ENCODE measurements at places on chromosomes 5 and 9. TPM values are rescaled to one million over a fixed set of nuclear protein-coding genes. Genes with fewer than 3 reads are reported as not detected.

DNA sequence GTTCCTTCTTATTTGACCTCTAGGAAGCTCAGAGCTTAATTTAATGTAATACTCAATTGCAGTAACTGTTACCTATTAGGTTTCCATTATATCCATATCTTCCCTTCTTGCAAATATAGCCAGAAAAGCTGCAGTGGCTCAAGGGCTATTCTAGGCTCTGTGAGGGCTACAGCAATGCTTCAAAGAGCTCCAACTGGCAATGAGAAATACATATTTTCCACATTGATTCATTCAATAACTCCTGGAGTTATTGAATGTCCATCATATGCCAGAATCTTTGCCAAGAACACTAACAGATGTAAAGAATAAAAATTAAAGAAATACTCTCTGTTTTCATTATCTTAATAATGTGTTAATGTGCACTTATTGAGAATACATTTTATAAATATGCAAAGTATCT, 396.9 kb upstream of the PAPPA start:
- H3K36me3 ChIP-seq, result no peaks in the 10 kb centered on the region
- H3K4me3 ChIP-seq, result no peak overlapping the region
- no peaks in the 10 kb centered on the region for H3K27me3 ChIP-seq
- DNase-seq, result no peak
- H3K27ac ChIP-seq, result no peak overlapping the region

GRCh38 chr5:59103303-59103702, 520.4 kb downstream of the RAB3C start:
- DNase-seq, result no peak
- no peaks in the 10 kb centered on the region for H3K27me3 ChIP-seq
- H3K4me3 ChIP-seq, result no peak overlapping the region
- H3K36me3 ChIP-seq, result no peaks in the 10 kb centered on the region

- no peaks in the 10 kb centered on the region for H3K27me3 ChIP-seq
- DNase-seq, result no peak
- H3K36me3 ChIP-seq, result no peaks in the 10 kb centered on the region
- H3K4me1 ChIP-seq, result no peaks in the 10 kb centered on the region
Observed at GRCh38 chr9:130209422-130209821, 37.2 kb downstream of the NCS1 start.

- H3K4me3 ChIP-seq, result peak overlapping the region; percentile 53
- H3K27ac ChIP-seq, result peak overlapping the region; percentile 96
- H3K4me1 ChIP-seq, result peaks cover 66% of the 10 kb centered on the region
- H3K27me3 ChIP-seq, result no peaks in the 10 kb centered on the region
- H3K36me3 ChIP-seq, result no peaks in the 10 kb centered on the region
- peak; percentile 42 for DNase-seq
Observed at GRCh38 chr5:124742983-124743601, 3.3 kb downstream of the ZNF608 start.

GRCh38 chr5:9335269-9335668, 210.6 kb downstream of the SEMA5A start:
- H3K36me3 ChIP-seq, result no peaks in the 10 kb centered on the region
- H3K27me3 ChIP-seq, result no peaks in the 10 kb centered on the region
- no peaks in the 10 kb centered on the region for H3K4me1 ChIP-seq
- DNase-seq, result no peak
- no peak overlapping the region for H3K4me3 ChIP-seq

GRCh38 chr5:10021248-10021647, 228.4 kb downstream of the ATPSCKMT start:
- H3K36me3 ChIP-seq, result no peaks in the 10 kb centered on the region
- no peak overlapping the region for H3K27ac ChIP-seq
- H3K4me3 ChIP-seq, result no peak overlapping the region
- H3K27me3 ChIP-seq, result no peaks in the 10 kb centered on the region
- DNase-seq, result no peak

DNA sequence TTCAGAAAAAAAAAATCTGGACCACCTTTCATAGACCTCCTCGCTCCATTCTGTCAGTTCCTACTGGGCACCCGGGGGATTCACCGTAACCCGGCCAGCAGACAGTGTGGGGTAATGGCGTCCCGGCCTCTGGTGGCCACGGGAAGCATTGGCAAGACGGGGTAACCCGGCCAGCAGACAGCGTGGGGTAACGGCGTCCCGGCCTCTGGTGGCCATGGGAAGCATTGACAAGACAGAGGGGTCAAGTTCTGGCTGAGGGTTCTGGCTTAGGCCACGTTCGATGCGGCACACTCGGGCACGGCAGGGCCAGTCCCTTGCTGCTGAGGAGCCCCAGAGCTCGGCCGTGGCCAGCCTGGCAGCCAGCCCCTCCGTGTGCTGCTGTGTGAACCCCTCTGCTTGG, 116.2 kb upstream of the RAPGEF1 start:
- H3K27me3 ChIP-seq, result no peaks in the 10 kb centered on the region
- no peak overlapping the region for H3K27ac ChIP-seq
- no peaks in the 10 kb centered on the region for H3K4me1 ChIP-seq
- H3K4me3 ChIP-seq, result no peak overlapping the region

GRCh38 chr9:106875529-106875928, 12.6 kb downstream of the ZNF462 start:
- H3K4me3 ChIP-seq, result no peak overlapping the region
- H3K27me3 ChIP-seq, result no peaks in the 10 kb centered on the region
- DNase-seq, result no peak
- H3K36me3 ChIP-seq, result no peaks in the 10 kb centered on the region

- no peak overlapping the region for H3K27ac ChIP-seq
- no peak for DNase-seq
- no peaks in the 10 kb centered on the region for H3K36me3 ChIP-seq
- H3K4me1 ChIP-seq, result peaks cover 5% of the 10 kb centered on the region
- H3K27me3 ChIP-seq, result no peaks in the 10 kb centered on the region
Observed at GRCh38 chr5:108686676-108687075, 61.0 kb upstream of the FER start.

GRCh38 chr9:136093995-136094881, 851 bp downstream of the NACC2 start:
- H3K27ac ChIP-seq, result peak overlapping the region; percentile 97
- no peaks in the 10 kb centered on the region for H3K36me3 ChIP-seq
- H3K4me1 ChIP-seq, result peaks cover 33% of the 10 kb centered on the region
- peak overlapping the region; percentile 93 for H3K4me3 ChIP-seq

DNA sequence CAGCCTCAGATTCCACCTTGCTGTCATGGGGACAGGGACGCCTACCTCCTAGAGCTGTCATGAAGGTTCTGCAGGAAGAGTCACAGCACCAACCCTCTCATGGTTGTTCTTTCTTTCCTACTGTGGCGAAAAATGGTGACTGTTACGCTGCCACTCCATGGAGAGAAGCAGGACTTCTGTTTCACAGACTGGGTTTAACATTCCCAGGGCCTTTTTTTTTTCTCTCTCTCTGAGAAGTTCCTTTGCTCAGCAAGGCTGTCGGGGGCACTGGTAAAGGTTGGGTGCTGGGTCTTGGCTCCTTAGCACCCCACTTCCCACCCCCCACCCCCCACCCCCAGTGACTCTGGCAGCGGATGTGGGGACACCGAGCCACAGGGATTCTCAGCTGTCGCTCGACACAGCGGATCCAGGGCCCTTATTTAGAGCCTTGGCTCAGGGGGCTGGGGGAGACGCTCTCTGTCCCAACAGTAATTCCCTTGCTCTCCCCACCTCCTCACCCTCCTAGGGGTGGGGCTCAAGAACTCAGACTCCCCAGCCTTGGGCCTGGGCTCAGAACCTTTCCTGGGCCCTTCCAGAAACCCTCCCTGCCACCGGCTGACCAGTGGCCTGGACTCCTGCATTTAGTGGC, 34.4 kb downstream of the DUSP1 start:
- no peaks in the 10 kb centered on the region for H3K27me3 ChIP-seq
- no peaks in the 10 kb centered on the region for H3K36me3 ChIP-seq
- H3K4me3 ChIP-seq, result no peak overlapping the region
- DNase-seq, result no peak
- H3K27ac ChIP-seq, result peak overlapping the region; percentile 70
- peaks cover 19% of the 10 kb centered on the region for H3K4me1 ChIP-seq

GRCh38 chr9:113934167-113934828, 58.2 kb downstream of the ZNF618 start:
- no peak for DNase-seq
- H3K4me3 ChIP-seq, result no peak overlapping the region
- no peaks in the 10 kb centered on the region for H3K36me3 ChIP-seq
- no peaks in the 10 kb centered on the region for H3K27me3 ChIP-seq

DNA sequence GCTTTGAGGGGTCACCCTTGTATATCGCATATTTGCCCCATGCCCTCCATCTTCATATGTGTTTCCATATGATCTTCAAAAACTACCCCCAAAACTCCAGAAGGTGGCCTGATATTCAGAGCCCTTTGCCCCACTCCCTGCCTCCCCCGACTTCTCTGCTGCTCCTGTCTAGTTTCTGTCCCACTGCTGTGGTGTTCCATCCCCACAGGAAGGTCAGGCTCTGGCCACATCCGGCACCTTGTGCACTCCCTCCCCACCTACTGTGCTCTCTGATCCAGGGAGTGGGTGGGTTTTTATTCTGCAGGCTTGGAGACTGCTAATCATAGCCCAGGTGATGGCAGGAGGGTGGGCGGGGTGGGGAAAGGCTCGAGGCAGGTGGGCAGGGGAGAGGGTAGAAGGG, 52.4 kb downstream of the TMOD1 start:
- no peaks in the 10 kb centered on the region for H3K27me3 ChIP-seq
- peaks cover 17% of the 10 kb centered on the region for H3K4me1 ChIP-seq
- H3K27ac ChIP-seq, result no peak overlapping the region

- no peak for DNase-seq
- H3K4me1 ChIP-seq, result no peaks in the 10 kb centered on the region
- H3K27me3 ChIP-seq, result no peaks in the 10 kb centered on the region
- H3K36me3 ChIP-seq, result no peaks in the 10 kb centered on the region
Observed at GRCh38 chr5:122429545-122430318, 117.7 kb downstream of the SNCAIP start.

GRCh38 chr5:162444129-162444762, 376.7 kb downstream of the GABRG2 start:
- no peaks in the 10 kb centered on the region for H3K4me1 ChIP-seq
- H3K27me3 ChIP-seq, result no peaks in the 10 kb centered on the region
- no peaks in the 10 kb centered on the region for H3K36me3 ChIP-seq
- no peak for DNase-seq
- no peak overlapping the region for H3K4me3 ChIP-seq

DNA sequence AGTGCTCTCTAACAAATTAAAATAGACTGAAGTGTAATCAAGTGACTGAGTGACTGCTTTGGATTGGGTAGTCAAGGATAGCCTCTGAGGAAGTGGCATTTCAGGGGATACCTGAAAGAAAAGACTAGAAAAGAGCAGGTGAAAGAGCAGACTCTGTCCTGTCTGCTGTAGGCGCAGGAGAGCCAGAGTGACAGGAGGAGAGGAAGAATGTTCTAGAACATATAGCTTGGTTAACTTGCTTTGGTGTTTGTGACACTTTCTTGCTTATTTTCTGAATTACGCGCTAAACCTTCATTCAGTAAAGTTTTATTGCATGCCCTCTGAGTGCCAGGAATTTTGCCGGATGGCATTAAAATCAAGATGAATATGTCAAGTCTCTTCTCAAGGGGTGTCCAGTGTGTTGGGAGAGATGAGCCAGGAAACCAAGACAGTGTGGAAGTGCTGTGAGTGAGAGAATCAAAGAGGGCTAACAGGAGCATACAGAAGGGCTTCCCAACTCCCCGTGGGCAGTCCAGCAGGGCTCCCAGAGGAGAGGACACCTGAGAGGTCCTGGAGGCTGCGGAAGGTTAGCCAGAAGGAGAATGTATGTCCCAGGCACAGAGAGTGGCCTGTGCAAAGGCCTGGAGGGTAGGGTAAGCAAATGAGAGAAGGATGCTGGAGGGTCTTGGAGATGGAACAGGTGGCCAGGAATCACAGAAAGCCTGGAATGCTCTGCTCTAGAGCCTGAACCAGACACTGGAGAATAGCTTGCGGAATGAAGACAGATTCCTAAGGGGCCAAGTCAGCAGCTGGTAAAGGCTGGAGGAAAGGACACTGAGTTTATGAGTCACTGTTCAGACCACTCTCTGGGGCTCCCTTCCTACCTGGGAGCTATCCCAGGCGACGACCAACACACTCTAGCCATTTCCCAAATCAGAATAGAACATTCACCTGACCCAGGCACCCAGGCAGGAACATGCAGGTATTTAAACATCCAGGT, 59.3 kb downstream of the SLC22A5 start:
- no peak for DNase-seq
- H3K27ac ChIP-seq, result peak overlapping the region; percentile 99
- no peaks in the 10 kb centered on the region for H3K36me3 ChIP-seq
- no peak overlapping the region for H3K4me3 ChIP-seq

GRCh38 chr5:172144291-172144815, 43.7 kb downstream of the STK10 start:
- H3K4me1 ChIP-seq, result peaks cover 15% of the 10 kb centered on the region
- no peak overlapping the region for H3K4me3 ChIP-seq
- no peaks in the 10 kb centered on the region for H3K27me3 ChIP-seq
- no peaks in the 10 kb centered on the region for H3K36me3 ChIP-seq

DNA sequence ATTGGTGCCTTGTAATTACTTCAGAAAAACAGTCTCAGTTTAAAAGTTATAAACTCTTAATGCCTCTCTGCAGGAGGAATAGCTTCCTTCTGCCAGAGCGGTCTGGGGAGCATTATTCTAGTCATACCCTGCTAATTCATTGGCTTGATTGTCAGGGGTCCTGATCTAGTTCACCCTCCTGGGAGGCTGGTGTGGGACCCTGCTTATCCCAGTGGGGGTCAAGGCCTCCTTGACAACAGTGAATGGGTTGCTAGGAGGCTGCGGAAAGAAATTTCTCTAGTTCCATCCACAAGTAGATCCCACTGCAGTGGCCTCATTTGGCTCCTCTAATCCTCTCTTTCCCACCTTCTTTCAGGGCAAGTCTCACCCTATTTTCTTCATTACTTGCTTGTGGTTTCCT, 105.7 kb downstream of the TMC1 start:
- no peak overlapping the region for H3K27ac ChIP-seq
- no peaks in the 10 kb centered on the region for H3K27me3 ChIP-seq
- no peaks in the 10 kb centered on the region for H3K36me3 ChIP-seq
- no peaks in the 10 kb centered on the region for H3K4me1 ChIP-seq
- no peak for DNase-seq

GRCh38 chr5:1544294-1544961, 20.7 kb upstream of the LPCAT1 start:
- H3K36me3 ChIP-seq, result no peaks in the 10 kb centered on the region
- H3K4me1 ChIP-seq, result no peaks in the 10 kb centered on the region
- no peak overlapping the region for H3K27ac ChIP-seq
- no peaks in the 10 kb centered on the region for H3K27me3 ChIP-seq
- H3K4me3 ChIP-seq, result no peak overlapping the region

- H3K36me3 ChIP-seq, result no peaks in the 10 kb centered on the region
- H3K4me3 ChIP-seq, result no peak overlapping the region
- peaks cover 20% of the 10 kb centered on the region for H3K4me1 ChIP-seq
- DNase-seq, result no peak
- H3K27me3 ChIP-seq, result peaks cover 39% of the 10 kb centered on the region
Observed at GRCh38 chr5:17216974-17217492, 398 bp upstream of the BASP1 start.

- H3K4me3 ChIP-seq, result no peak overlapping the region
- H3K27me3 ChIP-seq, result no peaks in the 10 kb centered on the region
Observed at GRCh38 chr5:19853616-19854240, 134.3 kb downstream of the CDH18 start.

The HOMER1 gene
- total RNA-seq, result 73.2 TPM

The STPG3 gene
- not detected for total RNA-seq

The PCSK1 gene
- total RNA-seq, result 1.6 TPM

The SH3TC2 gene
- 1.5 TPM for total RNA-seq

The ADAMTSL2 gene
- 0.64 TPM for total RNA-seq

The RETREG1 gene
- total RNA-seq, result 62.5 TPM

The SPATA31E1 gene
- not detected for total RNA-seq

The NSD1 gene
- 46.4 TPM for total RNA-seq

The INSL4 gene
- total RNA-seq, result not detected

The ARSI gene
- 1.6 TPM for total RNA-seq
